ENCODE measurements at places on chromosomes 5 and 9.

- DNase-seq, result no peak
Observed at GRCh38 chr9:77505232-77505631, 142.9 kb downstream of the GNA14 start.

- no peak for DNase-seq
Observed at GRCh38 chr9:136862849-136863622, 3.1 kb downstream of the EDF1 start.

DNA sequence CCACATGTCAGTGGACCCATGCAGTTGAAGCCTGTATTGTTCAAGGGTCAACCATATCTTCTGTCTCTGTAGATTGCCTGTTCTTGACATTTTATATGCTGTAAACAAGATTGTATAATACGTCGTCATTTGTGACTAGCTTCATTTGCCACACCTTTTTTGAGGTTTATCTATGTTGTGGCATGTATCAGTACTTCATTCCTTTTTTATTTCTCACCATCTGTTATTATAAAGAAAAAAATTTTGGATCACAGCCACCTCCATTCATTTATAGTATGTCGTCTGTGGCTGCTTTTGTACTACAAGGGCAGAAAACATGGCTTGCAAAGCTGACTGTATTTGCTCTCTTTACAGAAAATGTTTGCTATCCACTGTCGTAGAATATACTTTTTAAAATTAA is 72.4 kb downstream of the TEK start:
- no peak for DNase-seq

- no peak for DNase-seq
Observed at GRCh38 chr5:132268769-132269551, 11.5 kb downstream of the PDLIM4 start.

GRCh38 chr9:131379056-131379455 is 14.8 kb upstream of the PRRC2B start:
- DNase-seq, result no peak

GRCh38 chr5:180059326-180059725 is 12.2 kb downstream of the RNF130 start:
- no peak for DNase-seq

DNA sequence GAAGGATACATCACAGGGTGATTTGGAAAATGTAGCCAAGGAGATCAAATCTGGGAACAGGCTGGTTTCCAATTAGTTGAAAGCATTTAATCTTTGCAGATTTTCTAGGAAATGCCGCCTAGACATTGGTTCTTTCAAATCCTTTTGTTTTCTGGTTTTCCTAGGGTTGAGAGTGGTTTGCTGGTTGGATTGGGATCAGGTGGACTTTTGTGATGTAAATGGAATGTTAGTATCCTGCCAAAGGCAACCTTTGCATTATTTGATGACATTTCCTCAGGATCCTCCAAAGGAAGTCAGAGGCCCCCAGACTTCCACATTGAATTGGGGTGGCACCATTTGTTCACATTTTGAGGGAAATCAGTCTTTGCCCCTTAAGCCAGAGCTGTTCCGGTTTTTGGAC is 245.5 kb upstream of the RPS23 start:
- no peak for DNase-seq

DNA sequence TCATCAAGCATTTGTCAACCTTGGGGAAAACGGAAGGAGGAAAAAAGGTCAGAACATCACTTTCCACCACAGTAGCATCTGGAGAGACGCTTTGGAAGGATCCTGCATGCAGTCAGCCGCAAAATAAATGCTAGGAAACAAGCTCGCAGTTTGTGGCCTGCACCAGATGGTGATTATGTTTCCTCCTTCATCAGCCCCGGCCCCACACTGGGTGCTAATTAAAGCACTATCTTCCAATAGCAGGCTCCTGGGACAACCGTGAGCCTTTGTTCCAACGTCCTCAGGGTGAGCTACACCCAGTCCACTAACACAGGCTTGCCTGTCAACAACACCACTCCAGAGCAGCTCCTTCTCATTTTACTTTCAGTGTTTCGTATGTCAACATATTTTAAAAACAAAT is 64.0 kb downstream of the RNF130 start:
- DNase-seq, result no peak

- DNase-seq, result no peak
Observed at GRCh38 chr9:2255128-2255527, 240.0 kb downstream of the SMARCA2 start.

GRCh38 chr5:177233206-177233605 is 70.3 kb downstream of the RAB24 start:
- DNase-seq, result no peak

DNA sequence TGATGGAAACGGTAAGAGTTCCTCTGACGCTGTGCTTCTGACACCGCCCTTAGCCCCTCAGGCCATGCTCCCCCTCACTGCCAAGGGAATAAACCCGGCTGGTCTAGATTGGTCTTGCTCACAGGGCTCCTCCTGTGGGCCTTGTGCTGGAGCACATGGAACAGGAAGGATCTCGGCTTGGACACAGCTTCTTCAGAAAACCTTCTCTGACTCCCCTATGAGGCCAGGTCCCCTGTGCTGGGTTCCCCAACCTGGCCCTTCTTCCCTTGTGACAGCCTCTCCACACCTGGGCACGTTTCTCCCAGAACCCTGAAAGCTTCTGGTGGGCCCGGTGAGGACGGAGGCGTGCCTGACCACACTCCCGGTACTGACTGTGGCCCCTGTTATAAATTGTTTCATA is 8.2 kb downstream of the SPATA31E1 start:
- no peak for DNase-seq

DNA sequence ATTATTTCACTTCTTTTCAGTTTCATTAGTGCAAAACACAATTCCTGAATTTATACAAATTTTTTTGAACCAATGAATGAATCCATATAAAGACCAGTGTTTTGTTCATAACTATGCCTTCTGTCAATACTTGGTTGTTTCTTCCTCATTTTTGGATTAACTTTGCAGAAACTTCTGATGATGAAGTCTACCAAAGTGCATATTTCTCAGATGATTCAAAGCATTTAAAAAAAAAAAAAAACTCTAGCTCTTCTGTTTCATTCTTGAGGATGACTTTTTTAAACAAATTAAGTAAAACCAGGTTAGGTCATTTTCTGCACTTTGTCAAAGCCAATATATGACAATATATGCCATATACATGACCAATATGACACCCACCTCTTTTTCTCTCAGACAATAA is 92.6 kb downstream of the CHSY3 start:
- DNase-seq, result no peak

GRCh38 chr5:134111741-134112647 is 2.5 kb upstream of the TCF7 start:
- peak; percentile 78 for DNase-seq

GRCh38 chr5:116045821-116046220 is 13.5 kb downstream of the ARL14EPL start:
- no peak for DNase-seq

DNA sequence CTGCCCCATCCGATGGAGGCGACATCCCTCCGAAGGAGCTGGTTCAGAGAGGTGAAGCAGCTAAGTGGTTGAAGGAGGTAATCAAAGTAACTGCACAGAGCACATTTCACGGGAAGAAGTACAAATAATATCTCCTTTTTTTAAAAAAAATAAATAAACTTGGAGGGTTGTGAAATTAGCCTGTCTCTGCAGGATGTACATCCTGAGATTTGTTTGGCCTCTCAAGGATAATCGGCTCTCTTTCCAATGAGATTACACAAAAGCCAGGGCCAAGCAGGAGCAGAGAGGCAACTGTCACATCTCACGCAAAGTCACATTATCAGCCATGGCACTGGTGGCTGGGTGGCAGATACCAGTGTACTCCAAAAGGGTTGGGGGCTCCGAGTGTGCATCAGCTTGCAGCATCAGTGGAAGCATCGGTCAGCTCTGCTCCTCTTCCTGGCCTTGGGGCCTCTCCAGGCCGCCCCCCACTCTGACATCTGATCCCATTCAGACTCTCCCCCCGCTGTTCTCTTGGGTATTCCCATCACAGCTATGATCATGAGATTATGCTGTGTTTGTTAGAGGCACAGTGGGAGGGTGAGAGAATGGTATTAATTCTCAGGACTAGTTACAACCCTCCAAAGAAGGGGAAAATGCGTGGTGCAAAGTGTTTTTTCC is 109.9 kb downstream of the UGCG start:
- no peak for DNase-seq
